Aorta (tissue), 5 donors: ENCODE measurements at places on chromosomes 7 and 10. TPM values are rescaled to one million over a fixed set of nuclear protein-coding genes. Genes with fewer than 3 reads are reported as not detected.

DNA sequence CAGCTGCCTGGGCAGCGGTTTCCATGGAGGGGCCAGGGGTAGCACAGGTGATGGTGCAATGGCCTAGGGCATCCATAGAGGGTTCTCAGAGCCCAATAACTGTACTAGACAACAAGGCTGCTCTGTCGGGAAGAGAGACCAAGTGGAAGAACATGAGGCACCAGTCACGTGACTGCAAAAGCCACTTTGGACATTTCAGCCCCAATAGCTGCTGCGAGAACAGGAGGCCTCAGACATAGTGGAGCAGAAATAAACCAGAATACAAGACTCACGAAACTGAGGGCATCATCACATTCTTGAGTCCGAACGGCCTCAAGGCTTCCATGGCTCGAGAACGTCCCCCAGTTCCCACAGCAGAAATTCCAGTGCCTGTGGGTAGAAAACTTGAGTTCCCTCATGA, 32.3 kb upstream of the FIS1 start:
- no peaks in the 10 kb centered on the region for H3K27me3 ChIP-seq
- no peak overlapping the region for H3K4me3 ChIP-seq
- H3K36me3 ChIP-seq: no peaks in the 10 kb centered on the region
- no peak overlapping the region for H3K27ac ChIP-seq
- no peaks in the 10 kb centered on the region for H3K4me1 ChIP-seq

DNA sequence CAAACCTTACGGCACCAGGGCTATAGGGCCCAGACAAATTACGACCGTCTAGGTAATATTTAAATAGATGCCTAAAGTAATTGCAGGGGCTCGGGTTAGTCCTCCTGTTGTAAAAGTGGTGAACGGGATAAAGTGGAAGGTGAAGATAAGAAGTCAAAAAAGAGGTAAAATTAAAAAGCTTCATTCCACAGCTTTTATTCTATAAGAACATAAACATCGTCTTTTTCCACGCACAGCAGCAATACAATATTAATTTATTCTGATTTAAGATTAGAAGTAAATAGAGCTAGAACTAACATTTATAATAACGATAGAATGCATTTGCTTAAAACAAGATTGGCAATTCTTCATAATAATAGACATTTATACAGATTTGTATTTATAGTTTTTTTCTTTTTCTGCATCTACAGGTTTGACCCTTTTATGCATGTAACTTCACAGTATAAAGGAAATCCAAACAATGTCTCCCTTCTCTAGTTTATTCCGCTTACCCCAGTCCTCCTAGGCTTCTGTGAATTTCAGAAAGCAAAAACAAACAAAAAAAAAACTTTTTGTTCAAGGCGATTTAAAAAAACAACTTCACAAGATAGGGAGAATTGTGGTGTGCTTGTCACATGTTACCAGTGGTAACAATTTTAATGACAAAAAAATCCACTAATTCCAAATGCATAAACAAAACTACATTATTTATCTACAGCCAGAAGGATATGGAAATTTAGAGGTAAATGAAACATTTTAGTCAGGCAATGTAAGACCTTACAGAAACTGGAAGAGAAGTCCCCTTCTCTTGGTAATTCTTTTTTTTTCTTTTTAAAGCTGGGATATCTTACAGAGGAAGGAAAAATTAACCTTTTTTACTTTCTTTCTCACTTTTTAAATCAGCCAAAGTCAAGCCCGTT, 3.4 kb downstream of the HOXA10 start:
- no peaks in the 10 kb centered on the region for H3K36me3 ChIP-seq
- no peak overlapping the region for H3K4me3 ChIP-seq
- DNase-seq: no peak
- H3K27ac ChIP-seq: no peak overlapping the region
- peaks cover 1% of the 10 kb centered on the region for H3K27me3 ChIP-seq
- no peaks in the 10 kb centered on the region for H3K4me1 ChIP-seq

- peaks cover 2% of the 10 kb centered on the region for H3K27me3 ChIP-seq
- no peak overlapping the region for H3K4me3 ChIP-seq
- H3K36me3 ChIP-seq: no peaks in the 10 kb centered on the region
- no peaks in the 10 kb centered on the region for H3K4me1 ChIP-seq
Observed at GRCh38 chr7:138773817-138774216, 24.0 kb upstream of the TMEM213 start.

DNA sequence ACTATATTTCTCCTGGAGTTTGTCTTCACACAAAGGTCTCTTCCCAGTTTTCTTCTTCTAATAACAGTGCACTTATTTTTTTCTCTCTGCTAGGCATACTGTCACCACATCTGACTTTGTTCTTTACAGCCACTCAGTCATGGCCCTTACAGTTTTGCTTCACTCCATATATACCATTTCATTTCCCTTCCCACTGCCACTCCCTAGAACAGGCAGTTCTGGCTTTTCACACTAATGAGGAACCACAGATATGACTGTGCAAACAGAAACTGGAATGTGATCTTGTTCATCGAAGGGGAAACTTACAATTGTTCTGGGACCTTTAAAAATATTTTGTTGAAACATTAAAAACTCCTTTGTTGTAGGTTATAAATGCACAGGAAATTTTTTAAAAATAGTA, 67.3 kb downstream of the EPDR1 start:
- H3K27ac ChIP-seq: no peak overlapping the region
- no peak for DNase-seq
- H3K27me3 ChIP-seq: no peaks in the 10 kb centered on the region

DNA sequence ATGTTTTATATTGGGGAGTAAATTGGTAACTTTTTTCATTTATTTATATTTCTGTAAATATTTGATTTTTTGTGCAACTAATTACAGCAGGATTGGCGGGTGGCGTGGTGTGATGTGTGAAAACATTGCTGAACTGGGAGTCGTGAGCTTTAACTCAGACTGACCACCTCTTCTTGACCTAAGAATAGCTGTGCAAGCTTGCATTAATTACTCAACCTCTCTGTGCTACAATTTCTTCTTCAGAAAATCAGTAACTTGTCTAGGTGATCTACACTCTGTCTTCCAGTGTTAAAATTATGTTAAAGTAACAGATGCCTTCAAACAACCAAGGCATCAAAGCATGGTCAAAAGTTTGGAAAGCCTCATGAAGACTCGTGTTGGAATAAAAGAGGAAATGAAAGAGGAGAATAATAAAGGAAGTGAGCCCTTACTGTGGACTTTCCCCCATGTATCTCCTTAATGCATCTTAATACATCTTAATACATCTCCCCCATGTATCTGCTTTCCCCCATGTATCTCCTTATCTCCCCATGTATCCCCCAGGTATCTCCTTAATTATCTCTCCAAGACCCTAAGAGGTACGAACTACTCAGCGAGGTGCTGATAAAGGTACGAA, 71.2 kb downstream of the SVIL start:
- H3K27ac ChIP-seq: no peak overlapping the region
- DNase-seq: no peak
- no peaks in the 10 kb centered on the region for H3K36me3 ChIP-seq
- H3K4me1 ChIP-seq: no peaks in the 10 kb centered on the region

DNA sequence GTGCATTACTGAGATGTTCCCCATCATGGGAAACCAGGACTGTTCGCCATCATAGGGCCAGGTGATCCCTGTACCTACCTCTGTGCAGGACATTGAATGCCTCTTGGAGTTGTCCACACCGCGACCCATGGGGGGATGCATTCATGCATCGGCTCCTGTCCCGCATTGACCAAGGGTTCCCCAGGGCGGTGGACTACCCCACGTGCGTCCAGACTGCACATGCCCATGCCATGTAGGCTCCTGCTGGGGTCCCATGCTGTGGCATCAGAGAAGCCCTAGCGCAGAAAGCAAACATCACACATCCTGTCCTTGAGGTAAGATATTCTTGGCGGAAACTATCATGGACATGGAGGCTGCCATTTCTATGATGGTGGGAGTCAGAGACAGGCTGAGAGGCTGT, 121.6 kb upstream of the UNC5B start:
- no peaks in the 10 kb centered on the region for H3K27me3 ChIP-seq
- no peak overlapping the region for H3K4me3 ChIP-seq
- H3K36me3 ChIP-seq: no peaks in the 10 kb centered on the region
- no peaks in the 10 kb centered on the region for H3K4me1 ChIP-seq
- H3K27ac ChIP-seq: no peak overlapping the region
- DNase-seq: no peak

DNA sequence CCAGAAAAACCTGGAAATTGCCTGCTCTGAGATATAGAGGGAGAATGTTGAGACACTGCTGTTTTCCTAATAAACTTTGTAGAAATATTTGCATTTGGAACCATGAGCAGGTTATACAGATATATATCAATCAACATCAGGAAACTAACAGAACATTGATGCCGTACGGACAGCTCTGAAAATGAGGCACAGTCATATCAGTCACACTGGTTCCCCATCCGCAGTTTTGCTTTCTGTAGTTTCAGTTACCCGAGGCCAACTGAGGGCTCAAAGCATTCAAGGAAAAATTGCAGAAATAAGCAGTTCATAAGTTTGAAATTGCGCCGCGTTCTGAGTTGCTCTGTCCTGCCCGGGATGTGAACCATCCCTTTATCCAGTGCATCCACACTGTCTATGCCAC, 137.9 kb downstream of the KLF6 start:
- DNase-seq: no peak
- H3K4me3 ChIP-seq: no peak overlapping the region
- H3K27ac ChIP-seq: no peak overlapping the region
- H3K36me3 ChIP-seq: no peaks in the 10 kb centered on the region

GRCh38 chr10:88119160-88119559, 255.7 kb downstream of the PTEN start:
- H3K27ac ChIP-seq: no peak overlapping the region
- H3K27me3 ChIP-seq: no peaks in the 10 kb centered on the region
- H3K36me3 ChIP-seq: no peaks in the 10 kb centered on the region
- no peaks in the 10 kb centered on the region for H3K4me1 ChIP-seq

DNA sequence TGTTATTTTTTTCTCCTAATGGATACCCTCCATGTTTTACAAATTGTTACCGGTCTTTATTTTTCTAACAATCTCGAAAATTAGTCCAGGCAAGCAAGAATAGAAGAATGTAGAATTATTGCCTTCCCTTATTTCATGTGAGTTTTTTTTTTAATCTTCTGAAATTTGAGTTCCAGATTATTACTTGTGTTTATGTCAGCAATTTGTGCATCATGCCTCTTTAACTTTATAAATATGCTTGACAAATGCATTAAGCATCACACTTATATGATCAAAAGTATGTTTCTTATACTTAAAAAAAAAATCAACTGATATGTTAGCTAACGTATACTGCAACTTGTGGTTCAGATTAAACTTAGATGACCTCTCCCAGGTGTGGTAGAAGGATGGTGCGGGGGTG, 242.7 kb upstream of the VSTM2A start:
- no peaks in the 10 kb centered on the region for H3K27me3 ChIP-seq
- no peak overlapping the region for H3K4me3 ChIP-seq
- no peaks in the 10 kb centered on the region for H3K4me1 ChIP-seq
- no peaks in the 10 kb centered on the region for H3K36me3 ChIP-seq

Gene PILRB
- total RNA-seq: 51.2 TPM

Gene ADAM8
- 11.2 TPM for total RNA-seq

Gene CCDC136
- 29.5 TPM for total RNA-seq
